ENCODE measurements at places on chromosomes 5 and 9. TPM values are rescaled to one million over a fixed set of nuclear protein-coding genes. Genes with fewer than 3 reads are reported as not detected.

The CDH6 gene
- 50.5 TPM for polyA plus RNA-seq

The GPR150 gene
- polyA plus RNA-seq, result not detected

The GHR gene
- polyA plus RNA-seq, result 18.9 TPM

The SLC4A9 gene
- 17.6 TPM for polyA plus RNA-seq

The DOCK2 gene
- polyA plus RNA-seq, result 2.3 TPM

The INSL6 gene
- polyA plus RNA-seq, result 0.35 TPM

The C8G gene
- polyA plus RNA-seq, result 1.0 TPM

The TAF11L12 gene
- polyA plus RNA-seq, result not detected

The GARIN3 gene
- not detected for polyA plus RNA-seq

The RASEF gene
- 9.8 TPM for polyA plus RNA-seq

The SPTAN1 gene
- polyA plus RNA-seq, result 301 TPM

- DNase-seq, result peak; percentile 40
Observed at GRCh38 chr5:115601701-115602590, at the start of gene TICAM2. TICAM2 (minus strand) TSS chr5:115602479; CDS start chr5:115581256, 21,223 bp downstream.

DNA sequence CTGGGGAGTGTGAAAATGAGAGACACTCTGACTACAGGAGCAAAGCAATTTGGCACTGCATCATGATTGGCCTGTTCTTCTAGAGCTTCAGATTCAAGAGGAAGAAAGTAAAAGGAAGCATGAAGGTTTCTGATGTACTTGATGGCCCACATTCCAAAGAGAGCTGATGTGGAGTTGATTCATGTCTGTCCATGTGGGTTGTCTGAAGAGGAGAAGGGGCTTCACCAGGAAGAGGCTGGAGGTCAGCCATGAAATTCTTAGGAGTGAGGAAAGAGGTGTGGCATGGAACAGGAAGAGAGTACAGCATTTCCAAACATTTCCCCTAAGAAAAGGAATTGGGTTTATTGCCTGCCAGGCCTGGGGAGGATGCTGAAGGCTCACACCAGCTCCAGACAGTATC lies 70.7 kb downstream of the PTCD2 start:
- DNase-seq, result no peak

GRCh38 chr9:74577956-74578355 lies 80.8 kb downstream of the RORB start:
- no peak for DNase-seq

- DNase-seq, result no peak
Observed at GRCh38 chr5:150460781-150461180, 11.2 kb upstream of the RPS14 start.

DNA sequence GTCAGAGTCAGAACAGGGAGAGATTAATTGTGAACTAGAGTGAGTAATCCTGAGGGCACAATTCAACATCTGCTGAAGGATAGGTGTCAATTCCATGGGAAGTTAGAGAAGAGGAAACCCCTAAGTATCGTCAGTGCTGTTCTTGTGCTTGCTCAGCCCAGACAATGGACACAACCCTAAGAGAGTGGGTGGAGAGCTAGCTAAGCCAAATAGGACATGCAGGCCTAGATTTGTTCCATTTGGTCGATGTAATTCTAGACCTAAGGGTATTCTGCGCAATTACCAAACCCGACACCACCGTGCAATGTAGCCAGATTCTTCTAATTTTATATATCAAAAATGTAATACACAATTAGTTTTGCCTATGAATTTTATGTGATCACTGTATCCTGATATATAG lies 431.6 kb downstream of the SH3GL2 start:
- no peak for DNase-seq

- no peak for DNase-seq
Observed at GRCh38 chr5:9438596-9439354, 107.1 kb downstream of the SEMA5A start.

DNA sequence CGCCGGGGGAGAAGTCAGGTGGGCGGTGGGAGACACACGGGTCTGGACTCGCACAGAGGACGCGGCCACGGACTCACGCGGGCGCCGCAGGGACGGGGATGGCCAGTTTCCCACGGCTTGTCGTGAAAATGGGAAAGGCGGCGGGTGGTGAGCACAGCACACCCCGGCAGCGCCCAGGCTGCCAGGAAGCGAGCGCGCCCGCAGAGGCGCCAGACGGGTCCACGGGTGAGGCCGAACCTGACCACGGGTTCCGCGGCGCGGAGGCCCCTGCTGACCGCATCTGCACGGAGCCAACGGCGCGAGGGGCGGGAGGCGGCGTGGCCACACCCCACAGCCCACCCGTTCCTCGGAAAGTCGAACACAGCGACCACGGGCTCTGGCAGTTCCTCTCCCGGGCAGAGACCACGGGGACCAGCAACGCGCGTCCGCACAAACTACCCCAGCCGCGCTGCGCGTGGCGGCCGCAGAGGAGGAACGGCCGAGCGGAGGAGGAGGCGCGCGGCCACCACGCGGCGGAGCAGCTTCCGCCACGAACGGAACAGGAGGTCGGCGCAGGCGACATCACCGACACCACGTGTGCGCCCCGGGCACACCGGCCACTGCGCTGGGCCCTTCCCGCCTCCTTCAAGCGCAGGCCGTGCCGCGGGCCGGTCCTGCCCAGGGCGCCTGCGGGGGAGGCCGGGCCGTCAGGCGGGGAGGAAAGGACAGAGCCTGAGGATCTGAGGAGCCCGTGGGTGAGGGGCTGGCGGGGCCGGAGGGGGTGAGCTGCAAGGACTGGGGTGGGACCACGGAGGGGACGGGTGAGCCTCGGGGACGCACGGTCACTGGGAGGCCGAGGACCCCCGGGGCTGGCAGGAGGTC lies 5.6 kb downstream of the EXD3 start:
- no peak for DNase-seq

DNA sequence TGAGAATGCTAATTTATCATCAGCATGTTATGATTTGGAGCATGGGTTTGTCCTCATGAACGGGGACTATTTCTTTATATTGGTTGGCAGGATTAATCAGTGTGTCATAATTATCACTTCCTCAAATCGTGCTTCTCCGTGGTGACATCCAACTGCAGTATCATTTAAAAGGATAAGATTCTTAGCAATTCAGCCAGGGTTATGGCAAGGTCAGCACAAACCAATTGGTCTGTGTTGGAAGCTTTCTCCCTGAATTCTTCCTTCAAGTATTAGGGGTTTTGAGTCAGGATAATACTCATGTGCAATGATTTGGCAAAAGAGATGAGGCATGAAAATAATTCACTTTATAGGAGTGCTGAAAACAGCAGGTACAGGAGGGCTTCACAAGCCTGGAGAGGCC lies 5.5 kb upstream of the CAMLG start:
- DNase-seq, result no peak

DNA sequence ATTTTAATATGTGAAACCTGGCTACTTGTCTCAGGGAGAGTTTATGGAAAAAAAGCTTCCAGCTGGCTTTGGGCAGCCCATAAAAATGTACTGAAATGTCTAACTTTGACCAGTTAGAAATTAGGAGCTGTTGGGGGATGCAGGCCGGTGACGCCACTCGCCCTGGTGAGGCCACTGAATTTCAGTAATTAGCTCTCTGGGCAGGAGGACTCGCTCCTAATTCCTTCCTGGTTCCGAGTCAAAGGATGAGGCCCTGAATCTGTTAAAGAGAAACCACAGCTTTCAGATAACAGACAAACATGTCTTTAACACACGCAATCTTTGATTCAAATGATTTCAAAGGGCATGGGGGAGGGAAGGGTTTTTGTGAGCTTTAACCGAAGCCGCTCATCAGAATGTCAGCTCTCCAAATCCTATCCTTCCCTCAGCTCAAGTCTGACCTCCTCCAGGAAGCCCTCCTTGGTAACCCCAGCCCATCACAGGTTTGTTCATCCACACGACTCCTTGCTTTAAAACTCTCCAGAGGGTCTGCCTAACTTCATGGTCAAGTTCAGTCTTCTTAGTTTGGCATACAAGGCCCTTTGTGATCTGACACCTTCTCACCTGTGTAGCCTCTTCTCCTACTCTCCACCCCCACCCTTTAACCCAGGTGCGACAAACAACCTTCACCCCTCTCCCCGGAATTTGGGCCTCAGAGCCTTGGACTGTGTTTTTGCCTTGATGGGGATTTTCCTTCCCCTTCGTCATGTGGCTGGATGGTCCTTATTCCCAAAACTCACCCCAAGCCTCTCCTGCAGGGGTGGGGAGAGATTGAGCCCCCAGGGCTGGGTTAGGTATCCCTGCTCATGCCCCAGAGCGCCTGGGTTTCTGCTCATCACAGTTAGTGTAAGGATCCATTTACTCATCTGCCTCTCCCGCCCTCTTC lies 13.6 kb upstream of the PHF19 start:
- no peak for DNase-seq

DNA sequence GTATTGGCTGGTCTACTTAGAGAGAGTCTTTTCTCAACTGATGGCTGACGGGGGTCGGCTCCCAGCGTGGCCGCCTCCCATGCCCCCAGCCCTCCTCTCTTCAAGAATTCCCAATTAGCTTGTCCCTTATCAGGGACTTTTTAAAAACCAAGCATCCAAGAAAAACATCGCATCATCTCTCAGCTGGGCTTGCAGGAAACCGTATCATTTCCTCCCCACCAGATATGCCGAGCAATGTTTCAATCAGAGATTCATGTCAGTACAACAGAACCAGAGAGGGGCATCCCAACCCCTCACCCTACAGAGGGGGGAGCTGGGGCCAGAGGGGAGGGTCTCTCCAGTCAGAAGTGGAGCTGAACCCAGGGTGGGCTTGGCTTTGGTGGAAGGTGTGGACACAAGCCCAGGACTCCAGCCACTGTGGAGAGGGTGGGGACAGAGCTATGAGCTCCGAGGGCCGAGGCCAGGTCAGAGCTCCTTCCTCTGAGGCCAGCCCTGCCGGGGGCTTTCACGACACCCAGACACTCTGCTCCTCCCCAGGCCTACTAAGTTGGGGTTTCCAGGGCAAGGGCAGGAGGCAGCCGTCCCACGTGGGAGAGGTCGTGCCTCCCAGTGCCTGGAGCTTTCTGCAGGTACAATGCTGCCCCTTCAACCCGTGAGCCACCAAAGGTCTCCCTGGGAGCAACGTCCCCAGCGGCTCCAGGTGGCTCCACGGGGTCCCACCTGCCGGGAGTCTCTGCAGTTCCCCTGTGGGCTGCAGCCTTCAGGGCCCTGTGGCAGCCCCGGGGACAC lies 39.0 kb upstream of the TMEM250 start:
- no peak for DNase-seq

DNA sequence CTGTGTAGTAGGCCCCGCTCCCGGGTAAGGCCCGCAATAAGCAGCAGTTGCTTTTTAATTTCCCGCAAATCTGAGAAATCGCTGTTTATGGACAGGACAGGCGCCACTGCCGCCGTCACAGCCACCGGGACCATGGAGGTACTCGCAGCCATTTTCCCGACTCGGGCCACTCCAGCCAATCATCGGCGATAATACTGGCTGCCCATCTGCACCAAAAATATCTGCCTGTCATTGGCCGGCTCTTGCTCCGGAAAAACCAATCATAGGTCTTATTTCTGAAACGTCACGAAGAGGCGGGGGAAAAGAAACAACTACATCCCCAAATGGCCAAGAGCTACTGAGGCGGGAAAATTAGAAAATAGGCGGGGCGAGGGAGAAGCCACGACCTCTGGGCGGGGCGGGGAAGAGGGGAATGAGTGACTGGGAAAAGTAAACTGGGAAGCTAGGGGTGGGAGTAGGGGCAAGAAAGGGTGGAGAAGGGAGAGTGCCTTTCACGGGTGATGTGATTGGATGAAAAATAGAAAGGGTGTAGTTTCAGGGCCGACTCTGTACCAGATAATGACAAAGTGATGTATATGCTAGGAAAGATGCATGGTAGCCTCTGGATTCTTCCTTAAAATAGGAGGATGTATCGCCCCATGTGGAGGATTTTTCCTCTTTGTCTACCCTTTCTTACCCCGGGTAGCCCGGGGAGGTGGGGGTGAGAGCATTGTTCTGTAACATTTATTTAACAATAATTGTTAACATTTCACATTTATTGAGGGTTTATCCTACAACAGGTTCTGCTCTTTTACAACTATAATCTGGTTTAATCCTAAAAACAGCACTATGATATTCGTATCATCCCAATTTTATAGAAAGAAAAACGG lies at the start of gene CDC23:
Gene CDC23 (minus strand): TSS at position 163 of the 869 bp plus-strand sequence. CDS start 11 bp downstream, at position 152.
- peak; percentile 97 for DNase-seq

DNA sequence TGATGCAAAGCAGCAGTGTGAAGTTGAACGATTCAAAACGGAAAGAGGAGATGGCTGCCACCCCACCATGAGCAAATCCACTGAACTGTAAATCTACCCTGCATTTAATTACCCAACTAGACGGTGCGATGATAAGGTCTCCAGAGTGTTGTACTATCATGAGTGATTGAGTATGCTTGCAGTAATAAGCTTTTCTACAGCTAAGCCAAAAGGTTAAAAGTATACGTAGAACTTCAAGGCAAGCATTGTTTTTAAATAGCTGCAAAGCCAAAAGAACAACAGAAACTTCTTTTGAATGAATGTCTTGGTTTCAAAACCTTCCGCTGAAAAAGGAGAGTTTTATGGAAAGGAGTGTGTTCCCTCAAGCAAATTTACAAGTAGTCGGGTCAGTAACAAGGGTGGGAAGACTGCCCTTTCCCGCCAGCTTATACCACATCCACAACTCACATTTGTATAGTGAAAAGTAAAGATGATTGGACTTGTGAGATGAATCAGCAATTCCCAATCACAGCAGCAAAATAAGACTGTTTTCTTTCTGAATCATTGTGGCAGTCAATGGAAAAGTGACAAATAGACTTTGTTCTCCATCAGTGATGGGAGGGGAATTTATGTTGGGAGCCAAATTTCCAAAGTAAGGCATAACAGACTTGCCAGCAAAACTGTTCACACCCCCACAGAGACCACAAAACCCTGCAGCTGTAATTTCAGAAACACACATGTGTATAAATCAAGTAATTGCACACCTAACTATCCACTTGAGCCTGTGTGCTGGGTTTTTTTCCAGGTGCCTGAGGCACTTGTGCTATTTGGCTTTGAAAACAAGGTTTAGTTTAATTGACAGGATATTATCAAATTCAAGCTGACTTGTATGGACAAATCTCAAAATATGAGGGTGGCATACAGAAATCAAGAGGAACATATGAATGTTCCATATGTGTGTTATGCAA lies 407.7 kb upstream of the GRAMD2B start:
- peak; percentile 53 for DNase-seq

GRCh38 chr9:7094576-7094975 lies 336.8 kb downstream of the KDM4C start:
- no peak for DNase-seq

GRCh38 chr9:69759421-69760277 lies at the start of gene PTAR1:
PTAR1 (minus strand) TSS chr9:69760011; CDS start chr9:69759938, 73 bp downstream.
- peak; percentile 89 for DNase-seq

- no peak for DNase-seq
Observed at GRCh38 chr5:59600998-59601397, 292.5 kb downstream of the PDE4D start.

GRCh38 chr5:42767491-42768105 lies 11.0 kb downstream of the CCDC152 start:
- peak; percentile 1 for DNase-seq
